SW 1271 (cell line): ENCODE measurements at places on chromosomes 1 and 21.

DNA sequence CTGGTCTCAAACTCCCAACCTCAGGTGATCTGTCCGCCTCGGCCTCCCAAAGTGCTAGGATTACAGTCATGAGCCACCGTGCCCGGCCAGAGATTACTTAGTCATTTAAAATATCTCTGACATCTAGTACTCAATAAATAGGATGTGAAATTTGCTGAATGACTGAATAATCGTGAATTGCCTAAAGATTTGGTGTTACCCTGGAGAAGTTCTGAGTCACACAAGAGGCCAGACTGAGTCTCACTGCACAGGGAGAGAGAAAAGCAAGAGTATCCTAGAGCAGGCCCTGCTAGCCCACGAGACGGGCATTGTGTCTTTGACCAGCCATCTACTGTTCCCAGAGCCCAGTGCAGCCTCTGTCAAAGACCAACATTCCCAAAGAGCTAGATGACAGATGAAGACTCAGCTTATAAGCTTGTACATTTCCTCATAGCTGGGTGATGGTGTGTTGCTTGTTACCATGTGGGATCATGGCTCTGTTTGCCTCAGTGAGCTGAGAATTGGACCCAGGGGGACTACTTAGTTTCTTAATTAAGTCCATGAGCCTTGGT, 5.6 kb upstream of the EIF4G3 start:
- DNase-seq, result no peak

DNA sequence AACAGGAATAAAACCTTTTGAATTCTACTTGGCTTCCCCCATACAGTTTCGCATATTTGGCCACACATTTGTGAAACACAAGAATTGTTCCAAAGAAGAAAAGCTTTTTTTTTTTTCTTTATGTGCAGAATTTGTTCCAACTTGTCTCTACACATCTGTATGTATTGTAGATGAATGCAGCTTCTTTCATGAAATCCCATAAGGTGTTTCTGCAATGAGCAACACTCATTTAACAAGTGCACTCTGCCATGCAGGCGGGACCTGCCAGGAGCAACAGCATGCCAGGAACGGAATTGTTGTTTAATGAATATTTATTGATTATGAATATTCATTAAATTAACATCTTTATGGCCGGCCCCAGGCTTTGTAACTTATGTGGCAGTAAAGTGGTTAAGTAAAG, 1075.0 kb downstream of the TTLL7 start:
- no peak for DNase-seq

DNA sequence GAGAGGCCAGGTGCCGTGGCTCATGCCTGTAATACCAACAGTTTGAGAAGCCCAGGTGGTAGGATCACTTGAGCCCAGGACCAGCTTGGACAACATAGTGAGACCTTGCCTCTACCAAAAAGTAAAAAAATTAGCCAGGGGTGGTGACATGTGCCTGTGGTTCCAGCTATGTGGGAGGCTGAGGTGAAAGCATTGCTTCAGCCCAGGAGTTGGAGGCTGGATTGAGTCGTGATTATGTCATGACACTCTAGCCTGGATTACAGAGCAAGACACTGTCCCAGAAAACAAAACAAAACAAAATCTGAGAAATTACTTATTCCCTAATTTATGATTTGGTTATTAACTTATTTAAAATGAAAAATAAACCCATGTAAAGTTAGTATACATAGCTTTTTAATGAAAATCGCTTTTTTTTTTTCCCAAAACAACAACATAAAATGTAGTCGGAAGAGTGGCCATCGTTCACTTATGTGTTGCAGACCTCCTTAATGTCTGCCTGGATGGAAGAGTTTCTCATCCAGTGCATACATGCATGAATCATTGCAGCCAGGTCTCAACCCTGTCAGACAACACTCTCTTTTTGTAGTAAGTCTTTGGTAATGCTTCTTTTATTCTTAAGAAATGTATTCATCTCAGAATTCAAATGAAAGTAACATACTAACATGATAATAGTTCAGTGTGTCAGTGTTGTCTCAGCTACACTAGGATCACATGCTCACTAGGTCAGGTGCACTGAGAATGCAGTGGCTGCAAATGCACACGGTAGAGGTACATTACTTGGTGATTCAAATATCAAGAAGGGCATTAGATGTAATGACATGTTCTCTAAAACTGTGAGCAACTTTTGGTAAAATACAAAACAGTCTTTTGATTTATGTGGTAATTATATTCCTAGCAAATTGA, 28.0 kb downstream of the ITSN1 start:
- no peak for DNase-seq

GRCh38 chr1:27469334-27469733, 20.6 kb downstream of the WASF2 start:
- no peak for DNase-seq

DNA sequence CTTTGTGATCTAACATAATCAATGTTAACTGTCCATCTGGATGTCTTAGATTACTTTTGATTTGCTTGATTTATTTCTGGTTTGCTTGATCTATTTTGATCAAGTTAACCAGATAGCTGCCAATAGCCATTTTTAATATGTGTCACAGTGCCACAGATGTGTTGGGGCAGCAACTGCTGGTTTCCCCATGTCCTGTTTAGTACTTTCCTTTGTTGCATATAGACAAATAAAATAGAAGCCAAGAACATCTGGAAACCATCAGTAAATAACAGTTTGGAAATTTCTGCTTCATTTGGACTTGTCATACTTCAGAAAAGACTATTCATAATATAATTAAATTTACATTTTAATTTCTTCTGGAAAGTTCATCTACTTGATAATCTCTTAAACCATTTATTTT, 145.6 kb upstream of the C21orf91 start:
- no peak for DNase-seq

GRCh38 chr1:235954306-235955283, 87.9 kb upstream of the LYST start:
- DNase-seq, result no peak

GRCh38 chr1:162145966-162146696, 76.6 kb downstream of the NOS1AP start:
- DNase-seq, result no peak

DNA sequence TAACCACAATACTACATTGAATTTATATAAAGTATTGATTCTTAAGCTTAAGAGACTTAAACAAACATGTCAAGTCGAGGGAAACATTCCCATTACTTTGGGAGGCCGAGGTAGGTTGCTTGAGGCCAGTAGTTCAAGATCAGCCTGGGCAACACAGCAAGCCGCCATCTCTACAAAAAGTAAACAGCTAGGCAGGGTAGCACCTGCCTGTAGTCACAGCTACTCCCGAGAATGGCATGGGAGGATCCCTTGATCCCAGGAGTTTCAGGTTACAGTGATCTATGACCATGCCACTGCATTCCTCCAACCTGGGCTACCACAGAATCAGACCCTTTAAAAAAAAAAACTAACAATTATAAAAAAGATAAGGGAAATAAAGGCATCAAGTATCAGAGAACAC, 50.4 kb downstream of the EIF4G3 start:
- no peak for DNase-seq

DNA sequence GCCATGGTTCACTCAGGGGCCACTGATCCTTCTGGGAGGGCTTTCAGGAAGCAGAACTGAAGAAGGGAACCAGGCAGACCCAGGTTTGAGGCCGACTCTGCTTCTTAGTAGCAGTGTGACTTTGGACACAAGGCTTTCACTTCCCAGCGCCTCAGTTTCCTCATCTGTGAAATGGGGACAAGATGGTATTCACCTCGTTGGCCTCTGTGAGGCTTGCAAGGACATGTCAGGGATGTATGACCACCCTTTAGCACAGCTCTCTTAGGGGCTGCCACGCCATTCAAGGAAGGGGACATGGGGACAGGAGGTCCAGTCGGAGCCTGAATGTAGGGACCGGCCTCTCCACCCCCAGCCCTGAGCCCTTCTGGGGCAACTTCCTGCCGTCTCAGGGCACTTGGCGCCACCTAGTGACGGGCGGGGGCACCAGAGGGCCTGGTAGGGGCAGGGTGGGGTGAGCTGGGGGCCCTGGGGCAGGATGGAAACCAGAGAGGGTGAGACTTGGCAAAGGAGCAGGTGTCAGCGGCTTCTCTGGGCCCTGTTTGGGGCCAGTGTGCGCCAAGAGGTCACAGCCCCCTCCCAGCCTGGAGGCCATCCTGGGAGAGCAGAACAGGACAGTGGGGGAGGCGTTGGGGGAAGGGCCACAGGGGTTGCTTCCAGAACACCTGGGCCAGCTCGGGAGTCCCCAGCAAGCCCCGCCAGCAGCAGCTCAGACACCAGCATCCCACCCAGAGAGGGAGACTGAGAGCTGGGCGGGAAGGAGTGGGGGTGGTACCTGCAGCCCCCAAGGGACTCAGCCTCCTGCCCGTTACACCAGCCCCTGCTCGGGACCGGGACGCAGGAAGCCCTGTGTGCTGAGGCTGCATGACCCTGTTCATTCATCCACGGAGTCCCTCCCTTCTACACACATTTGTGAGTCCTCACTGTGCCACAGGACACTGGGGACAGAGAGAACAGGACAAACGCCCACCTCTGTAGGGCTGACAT, 102.5 kb upstream of the TARDBP start:
- DNase-seq, result no peak

DNA sequence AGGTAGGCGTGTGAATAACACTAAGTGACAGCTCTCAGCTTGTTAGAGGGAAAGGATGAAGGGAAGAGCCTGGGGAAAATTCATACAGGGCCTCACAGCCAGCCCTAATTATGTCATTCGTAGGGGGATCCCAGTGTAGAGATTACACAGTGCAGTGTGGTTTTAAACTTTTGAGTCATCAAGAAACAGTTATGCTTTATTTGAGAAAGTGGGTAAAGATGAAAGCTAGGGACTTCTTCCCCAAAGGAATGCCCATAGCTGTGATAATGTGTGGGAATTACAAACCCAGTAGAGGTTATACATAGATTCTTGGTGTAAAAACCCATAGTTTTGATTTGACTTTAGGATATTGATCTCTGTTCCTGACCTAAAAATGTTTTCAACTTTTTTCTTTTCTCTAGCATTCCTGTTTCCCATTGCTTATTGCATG, 1.9 kb downstream of the TTF2 start:
- DNase-seq, result no peak

DNA sequence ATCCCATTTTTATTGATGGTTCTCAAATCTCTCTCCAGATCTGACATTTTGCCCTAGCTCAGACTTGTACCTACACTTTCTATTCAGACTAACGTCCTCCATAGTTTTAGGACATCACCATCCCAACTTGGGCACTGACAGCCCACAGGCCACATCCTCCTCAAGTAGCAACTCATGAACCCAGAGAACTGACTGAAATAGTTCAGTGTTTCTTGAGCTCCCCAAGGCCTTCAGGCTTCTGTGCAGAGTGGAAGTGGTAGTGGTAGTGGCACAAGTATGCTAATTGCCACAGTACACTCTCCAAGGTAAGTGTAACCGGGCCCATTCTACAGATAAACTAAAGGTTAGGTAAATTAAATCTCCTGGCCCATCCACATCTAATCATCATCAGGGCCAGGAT, 112.6 kb downstream of the SLC45A1 start:
- no peak for DNase-seq

GRCh38 chr1:91781371-91781825, 104.6 kb downstream of the TGFBR3 start:
- DNase-seq, result no peak

- no peak for DNase-seq
Measured at GRCh38 chr1:66920543-66920942, 4.1 kb downstream of the DNAI4 start.

GRCh38 chr1:211206981-211207380, 52.2 kb upstream of the RCOR3 start:
- DNase-seq, result no peak

- DNase-seq, result no peak
Measured at GRCh38 chr1:61152066-61152465, 69.7 kb downstream of the NFIA start.

DNA sequence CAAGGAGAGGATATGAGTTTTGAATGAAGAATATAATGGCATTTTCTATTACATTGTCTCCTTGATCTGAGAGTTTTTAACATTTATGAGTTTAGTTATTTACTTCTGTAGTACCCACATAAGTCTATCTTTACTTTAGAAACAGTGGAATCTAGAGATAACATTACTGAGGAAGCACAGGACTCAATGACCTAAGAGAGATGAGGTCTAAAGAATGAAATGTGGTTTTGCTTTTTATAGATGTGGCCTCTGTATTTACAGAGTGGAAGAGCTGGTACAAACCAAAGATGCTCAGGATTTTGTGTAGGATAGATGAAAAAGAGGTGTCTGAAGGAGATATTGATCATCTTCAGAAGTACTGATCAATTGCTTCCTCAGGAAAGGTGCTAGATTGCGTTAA, 177.3 kb downstream of the KCTD3 start:
- no peak for DNase-seq

- no peak for DNase-seq
Measured at GRCh38 chr1:159828176-159828575, 1.5 kb downstream of the SLAMF8 start.

GRCh38 chr1:119279456-119280381, 88.9 kb upstream of the HAO2 start:
- peak; percentile 77 for DNase-seq

DNA sequence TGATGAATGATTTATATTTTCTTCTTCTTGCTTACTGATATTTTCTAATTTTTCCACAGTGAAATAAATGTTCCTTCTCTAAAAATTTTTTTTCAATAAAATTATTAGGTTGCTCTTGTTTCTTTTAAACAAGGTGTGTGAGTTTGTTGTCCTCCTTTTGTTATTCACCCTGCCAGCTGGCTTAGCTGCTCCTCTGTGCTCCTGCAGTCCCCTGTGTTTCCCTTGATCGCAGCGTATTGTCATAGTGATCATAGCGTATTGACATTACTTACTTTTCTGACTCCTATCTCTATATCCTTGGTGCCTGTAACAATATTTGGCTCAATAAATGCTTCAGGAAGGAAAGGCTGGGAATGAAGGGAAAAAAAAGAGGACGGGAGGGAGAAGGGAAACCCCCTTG, 24.9 kb upstream of the PODN start:
- DNase-seq, result no peak

DNA sequence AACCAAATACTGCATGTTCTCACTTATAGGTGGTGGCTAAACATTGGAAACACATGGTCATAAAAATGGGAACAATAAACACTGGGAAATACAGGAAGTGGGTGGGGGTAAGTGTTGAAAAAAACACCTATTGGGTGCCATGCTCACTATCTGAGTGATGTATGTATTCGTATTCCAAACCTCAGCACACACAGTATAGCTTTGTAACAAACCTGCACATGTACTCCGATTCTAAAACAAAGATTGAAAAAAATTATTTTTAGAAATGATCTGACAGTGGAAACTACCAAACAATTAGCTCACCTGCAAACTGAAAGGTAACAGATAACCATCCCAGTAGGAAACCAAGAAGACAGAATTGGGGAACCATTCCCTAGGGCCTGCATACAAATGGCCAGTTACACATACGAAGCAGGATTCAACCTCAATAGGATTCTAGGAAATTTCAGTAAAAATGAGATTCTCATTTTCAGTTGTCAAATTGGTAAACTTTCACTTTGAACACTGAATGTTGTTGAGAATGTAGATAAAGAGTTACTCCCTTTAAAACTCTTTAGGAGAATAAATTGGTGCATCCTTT, 88.1 kb upstream of the LRRC8D start:
- no peak for DNase-seq

DNA sequence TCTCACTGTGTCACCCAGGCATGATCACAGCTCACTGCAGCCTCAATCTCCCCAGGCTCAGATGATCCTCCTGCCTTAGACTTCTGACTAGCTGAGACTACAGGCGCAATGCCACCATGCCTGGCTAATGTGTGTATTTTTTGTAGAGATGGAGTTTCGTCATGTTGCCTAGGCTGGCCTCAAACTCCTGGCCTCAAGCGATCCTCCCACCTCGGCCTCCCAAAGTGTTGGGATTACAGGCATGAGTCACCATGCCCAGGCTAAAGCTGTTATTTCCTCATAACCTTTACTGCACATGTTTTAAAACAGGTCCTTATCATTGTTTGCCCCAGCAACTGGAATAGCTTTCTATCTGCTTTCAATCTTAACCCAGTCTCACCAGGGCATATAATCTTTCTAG, 2.9 kb downstream of the SARS1 start:
- DNase-seq, result no peak
